Common myeloid progenitor, CD34-positive (primary cell): ENCODE measurements at places on chromosomes 12 and 14.

- no peak for DNase-seq
Measured at GRCh38 chr12:50647031-50647430, 116.9 kb upstream of the ATF1 start.

GRCh38 chr12:48419116-48419935 is 53.0 kb upstream of the ANP32D start:
- DNase-seq: no peak

GRCh38 chr12:4809013-4809448 is 88.8 kb downstream of the GALNT8 start:
- peak; percentile 53 for DNase-seq

DNA sequence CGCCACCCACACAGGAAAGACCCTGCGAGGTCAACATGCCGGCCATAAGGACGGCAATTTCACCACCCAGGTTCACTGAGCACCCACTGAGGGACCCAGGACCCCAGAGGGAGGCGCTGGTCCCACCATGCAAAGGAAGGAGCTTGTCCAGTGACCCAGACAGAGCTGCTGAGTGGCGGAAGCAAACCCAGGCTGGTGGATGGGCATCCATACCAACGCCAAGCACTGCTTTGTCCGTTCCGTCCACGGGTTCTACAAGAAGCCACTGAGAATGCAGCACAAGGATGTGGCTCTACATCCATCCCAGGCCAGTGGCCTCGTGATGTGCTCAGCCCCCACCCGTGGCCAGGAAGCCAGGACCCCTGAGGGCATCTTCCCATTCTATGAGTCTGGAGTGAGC is 23.8 kb upstream of the GOLGA3 start:
- no peak for DNase-seq

DNA sequence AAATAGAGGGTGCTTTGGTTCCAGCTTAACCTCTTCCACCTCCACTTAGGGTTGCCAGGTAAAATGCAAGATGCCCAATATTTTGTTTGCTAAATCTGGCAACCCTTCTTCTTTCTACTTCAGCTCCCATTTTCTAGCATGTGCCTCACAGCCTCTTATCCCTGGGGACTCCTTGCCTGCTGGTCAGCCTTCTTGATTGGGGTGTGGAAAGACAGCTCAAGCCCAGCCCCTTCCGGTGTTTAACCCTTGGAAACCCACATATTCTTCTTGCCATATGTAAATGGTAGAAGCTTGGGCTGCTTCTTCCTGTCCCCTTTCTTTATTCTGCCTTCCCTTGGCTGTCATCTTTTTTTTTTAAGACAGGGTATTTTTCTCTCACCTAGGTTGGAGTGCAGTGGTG is 5.7 kb downstream of the SPIC start:
- no peak for DNase-seq

GRCh38 chr14:103260629-103261124 is 73.4 kb upstream of the EIF5 start:
- no peak for DNase-seq

- no peak for DNase-seq
Measured at GRCh38 chr14:100819453-100819828, 6.5 kb upstream of the MEG3 start.

DNA sequence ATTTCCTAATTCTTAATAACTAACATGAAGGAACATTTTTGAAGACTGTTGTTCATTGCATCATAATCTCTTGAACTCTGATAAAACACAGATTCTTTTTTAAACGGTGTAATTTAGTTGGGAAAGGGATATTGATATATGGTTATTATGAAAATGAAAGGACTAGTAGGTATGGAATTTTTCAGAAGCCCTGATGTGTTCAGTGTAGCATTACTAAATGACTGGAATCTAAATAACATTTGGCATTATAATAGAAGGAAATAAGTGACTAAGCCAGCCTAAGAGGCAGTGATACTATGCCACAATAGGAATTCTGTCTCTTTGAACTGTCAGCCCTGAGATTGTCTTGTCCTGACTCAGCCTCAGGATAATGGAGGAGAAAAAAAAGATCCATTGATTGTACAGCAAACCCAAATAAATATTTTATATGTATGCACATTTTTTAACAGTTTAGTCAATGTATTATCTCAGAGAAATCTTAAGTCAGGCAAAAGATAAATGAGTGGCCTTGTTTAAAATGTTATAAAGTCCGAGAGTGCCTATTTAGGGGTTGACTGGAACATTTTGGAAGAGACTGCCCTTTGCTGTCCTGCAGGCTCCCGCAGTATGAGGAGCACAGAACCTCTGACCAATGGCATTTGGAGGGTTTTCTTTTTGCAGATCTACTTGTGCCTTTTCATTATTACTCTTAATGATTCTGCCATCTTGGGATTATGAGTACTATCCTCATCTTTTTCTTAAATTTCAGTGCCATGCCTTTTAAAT is 271.2 kb downstream of the EGLN3 start:
- DNase-seq: no peak

GRCh38 chr12:13106666-13107065 is 3.2 kb upstream of the GSG1 start:
- DNase-seq: no peak

GRCh38 chr14:66119606-66120231 is 366.5 kb upstream of the CCDC196 start:
- DNase-seq: no peak

DNA sequence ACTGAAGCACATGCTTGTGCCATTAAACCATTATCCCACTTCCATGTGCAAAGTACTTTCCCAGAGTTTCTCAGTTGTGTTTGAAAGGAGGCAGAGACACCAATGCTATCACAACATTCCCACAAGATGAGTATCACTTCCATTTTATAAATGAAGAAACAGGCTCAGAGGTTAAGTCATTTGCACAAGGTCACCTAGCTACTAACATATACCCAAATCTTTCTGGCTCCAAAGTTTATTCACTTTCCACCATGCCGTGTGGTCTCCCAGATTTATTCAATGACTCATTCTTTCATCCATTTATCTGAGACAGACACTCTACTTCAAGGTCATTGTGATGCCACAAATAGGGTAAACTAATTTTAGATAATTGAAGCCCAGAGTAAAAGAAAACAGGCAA is 9.4 kb downstream of the ART4 start:
- DNase-seq: no peak

DNA sequence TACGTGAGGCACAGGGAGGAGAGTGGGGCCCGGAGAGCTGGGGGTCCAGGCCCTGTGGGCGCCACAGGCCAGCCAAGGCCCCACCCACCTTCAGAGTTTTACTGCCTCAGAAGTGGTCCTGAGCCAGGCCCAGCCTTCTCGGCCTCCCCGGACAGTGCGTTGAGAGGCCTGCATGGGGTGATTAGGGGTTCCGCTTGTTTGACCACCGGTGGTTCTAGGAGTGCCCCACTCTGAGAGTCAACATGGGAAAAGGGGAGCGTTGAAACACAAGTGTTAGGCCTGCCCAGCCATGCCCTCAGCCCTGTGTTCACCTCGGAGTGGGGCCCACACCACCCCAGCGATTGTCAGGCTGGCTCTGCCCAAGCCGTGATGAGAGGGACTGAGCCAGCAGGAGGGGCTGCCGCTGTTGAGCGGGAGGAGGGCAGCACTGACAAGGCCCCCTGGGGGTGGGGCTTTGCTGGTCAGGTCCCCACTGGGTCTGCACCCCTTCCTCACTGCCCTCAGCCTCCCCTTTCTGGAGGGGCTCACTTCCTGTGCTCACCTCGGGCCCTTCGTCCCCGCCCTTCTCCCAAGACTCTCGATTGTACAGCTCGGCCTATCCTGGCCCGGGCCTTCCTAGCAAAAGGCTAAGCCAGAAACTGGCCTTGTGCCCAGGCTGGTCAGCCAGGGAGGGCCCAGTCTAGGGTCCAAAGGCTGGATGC is 4.8 kb downstream of the CKB start:
- no peak for DNase-seq

- DNase-seq: peak; percentile 2
Measured at GRCh38 chr14:100944052-100944451, 40.5 kb upstream of the RTL1 start.

DNA sequence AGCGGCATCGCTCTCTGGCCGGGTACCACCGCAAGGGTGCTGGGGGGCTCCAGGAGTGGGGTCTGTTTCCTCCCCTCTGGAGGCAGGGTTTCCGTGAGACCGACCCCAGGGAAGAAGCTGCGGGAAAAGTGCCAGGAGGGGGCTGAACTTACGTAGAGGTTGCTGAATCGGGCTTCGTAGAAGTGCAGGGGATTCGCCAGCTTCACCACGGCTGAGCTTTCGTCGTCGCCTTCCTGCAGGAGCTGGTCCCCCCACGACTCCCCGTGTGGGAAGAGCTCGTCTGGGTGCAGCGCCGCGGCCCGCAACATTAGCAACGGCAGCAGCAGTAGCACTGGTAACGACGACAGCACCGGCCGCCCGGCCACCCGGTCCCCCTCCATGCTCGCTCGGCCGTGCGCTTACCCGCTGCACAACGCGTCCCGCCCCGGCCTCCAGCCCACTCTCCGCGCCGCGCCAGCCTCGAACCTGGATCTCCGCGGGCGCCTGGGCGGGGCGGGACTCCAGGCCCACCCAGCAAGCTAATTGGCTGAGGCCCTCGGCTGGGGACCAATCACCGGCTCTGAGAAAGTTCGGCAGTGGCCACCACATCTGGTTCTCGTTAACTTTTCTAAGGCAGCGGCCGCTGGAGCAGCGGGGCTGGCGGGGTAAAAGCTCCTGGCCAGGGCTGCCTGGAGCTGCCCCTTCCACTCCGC is at the start of gene NID2:
Gene NID2, minus strand, starts transcription at position 445 of the 692 bp plus-strand sequence. Its CDS starts 65 bp downstream, at position 380.
- peak; percentile 72 for DNase-seq

DNA sequence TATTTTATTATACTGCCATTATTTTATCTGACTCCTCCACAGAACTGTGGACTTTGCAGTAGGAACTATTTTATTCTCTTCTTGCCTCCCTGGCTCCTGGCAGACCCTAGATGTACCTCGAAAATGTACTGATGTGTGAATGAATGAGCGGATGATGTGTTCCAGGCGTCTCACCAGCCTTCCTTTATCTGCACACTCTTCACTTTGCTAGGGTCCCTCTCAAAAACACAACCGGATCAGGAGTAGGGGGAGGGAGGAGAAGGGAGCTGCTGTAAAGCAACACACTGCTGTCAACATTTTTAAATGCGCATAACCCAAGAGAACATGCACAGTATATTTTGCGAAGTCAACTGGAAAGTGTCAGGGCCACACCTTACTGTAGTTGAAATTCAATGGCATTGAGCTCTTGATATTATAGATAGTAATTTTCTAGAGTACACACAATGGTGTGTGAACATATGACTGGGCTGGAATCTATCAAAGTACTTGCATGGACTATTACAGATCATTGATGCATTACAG is 36.3 kb downstream of the SRGAP1 start:
- DNase-seq: no peak

GRCh38 chr12:98449584-98449983 is 65.8 kb upstream of the TMPO start:
- DNase-seq: no peak

DNA sequence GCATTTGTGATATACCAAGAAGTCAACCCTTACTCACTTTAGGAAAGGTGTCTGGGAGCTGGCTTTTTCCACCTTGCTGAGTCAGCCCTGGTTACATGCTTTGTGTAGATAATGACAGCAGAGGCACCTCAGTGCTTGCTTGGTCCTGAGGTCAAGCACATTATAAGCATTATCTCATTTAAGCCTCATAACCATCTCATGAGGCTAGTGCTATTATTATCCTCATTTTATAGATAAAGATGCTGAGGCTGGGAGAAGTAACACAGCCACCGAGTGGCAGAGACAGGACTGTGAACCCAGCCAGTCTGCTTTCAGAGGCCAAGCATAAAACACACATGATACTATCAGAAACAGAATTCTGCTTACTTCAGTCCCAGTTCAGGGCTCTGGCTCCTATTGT is 29.4 kb downstream of the MAX start:
- no peak for DNase-seq

- no peak for DNase-seq
Measured at GRCh38 chr14:100552524-100553125, 34.6 kb downstream of the BEGAIN start.
